ENCODE measurements at places on chromosomes 7 and 10. TPM values are rescaled to one million over a fixed set of nuclear protein-coding genes. Genes with fewer than 3 reads are reported as not detected.

CALHM1 gene
- polyA plus RNA-seq = not detected

SAMD9L gene
- 2.3 TPM for polyA plus RNA-seq

HOXA1 gene
- polyA plus RNA-seq = 2.6 TPM

MBL2 gene
- polyA plus RNA-seq = not detected
